ENCODE measurements at places on chromosomes 3 and 15.

DNA sequence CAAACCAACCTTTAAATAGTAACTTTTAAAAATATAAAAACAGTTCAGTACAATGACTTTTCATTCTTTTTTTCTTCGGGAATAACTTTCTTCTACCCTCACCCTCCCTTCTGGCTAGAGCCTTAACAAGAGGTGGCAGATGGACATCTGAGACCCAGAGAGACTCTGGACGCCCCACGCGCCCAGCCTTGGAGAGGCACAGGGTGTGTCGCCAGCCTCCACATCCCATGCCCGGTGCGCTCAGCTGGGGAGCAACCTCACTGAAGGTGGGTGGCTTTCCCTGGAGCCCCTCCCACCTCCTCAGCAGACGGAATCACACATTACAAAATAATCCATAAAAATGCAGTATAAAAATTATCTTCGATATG lies 49.5 kb downstream of the TLE3 start:
- no peak for ATAC-seq

DNA sequence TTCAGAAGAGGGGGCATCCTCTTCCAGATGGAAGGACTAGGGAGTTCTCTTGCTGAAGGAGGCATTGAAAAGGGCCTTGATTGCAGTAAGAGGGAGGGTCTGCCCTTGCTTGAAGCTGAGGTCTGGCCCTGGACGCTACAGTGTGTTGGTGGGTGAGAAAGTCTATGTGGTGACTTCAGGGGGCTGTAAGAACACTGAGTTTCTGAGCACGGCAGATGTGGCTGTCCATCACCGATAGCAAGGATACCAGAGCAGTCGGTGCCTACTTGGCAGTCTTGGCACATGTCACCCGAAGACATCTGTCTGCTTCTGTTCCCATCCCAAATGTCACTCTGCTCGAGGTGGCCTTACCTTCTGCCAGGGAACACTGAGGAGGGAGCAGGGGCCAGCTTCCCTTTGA lies 631.1 kb upstream of the CFAP20DC start:
- no peak for ATAC-seq

- no peak for ATAC-seq
Measured at GRCh38 chr3:23669541-23670255, 136.1 kb upstream of the UBE2E1 start.

DNA sequence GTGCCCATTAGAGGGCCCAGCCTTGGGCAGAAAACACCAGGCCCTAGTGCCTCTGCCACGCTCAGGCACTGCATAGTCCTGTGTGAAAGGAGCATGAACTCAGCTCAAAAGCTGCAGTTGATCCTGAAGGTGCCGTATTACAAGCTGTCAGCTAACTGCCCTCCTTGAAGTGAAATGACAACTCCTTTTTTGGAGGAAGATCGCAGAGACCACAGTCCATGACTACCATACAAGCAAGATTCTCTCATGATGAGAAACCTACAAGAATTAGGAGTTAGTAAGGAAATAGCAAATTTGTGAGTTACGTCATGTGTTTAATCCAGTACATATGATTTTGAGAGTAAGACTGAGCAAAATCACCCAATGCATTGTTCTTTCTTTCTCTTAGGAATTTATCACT lies 513.9 kb upstream of the NR2F2 start:
- ATAC-seq, result no peak

GRCh38 chr15:69454953-69455352 lies 2.3 kb downstream of the RPLP1 start:
- no peak for ATAC-seq

All from activated CD4-positive, CD25-positive, alpha-beta regulatory T cell treated with anti-CD3 and anti-CD28 coated beads, Interleukin-2, amount 50 U/mL, for 24 hours (primary cell).